T-helper 17 cell (primary cell): ENCODE measurements at places on chromosomes 11 and 22. TPM values are rescaled to one million over a fixed set of nuclear protein-coding genes. Genes with fewer than 3 reads are reported as not detected.
A peak's percentile ranks its signal among the peaks of the same experiment; 100 is the strongest.

DENND6B gene
- total RNA-seq, result 2.2 TPM

SLC22A12 gene
- total RNA-seq, result not detected

ADAMTS15 gene
- not detected for total RNA-seq

DNA sequence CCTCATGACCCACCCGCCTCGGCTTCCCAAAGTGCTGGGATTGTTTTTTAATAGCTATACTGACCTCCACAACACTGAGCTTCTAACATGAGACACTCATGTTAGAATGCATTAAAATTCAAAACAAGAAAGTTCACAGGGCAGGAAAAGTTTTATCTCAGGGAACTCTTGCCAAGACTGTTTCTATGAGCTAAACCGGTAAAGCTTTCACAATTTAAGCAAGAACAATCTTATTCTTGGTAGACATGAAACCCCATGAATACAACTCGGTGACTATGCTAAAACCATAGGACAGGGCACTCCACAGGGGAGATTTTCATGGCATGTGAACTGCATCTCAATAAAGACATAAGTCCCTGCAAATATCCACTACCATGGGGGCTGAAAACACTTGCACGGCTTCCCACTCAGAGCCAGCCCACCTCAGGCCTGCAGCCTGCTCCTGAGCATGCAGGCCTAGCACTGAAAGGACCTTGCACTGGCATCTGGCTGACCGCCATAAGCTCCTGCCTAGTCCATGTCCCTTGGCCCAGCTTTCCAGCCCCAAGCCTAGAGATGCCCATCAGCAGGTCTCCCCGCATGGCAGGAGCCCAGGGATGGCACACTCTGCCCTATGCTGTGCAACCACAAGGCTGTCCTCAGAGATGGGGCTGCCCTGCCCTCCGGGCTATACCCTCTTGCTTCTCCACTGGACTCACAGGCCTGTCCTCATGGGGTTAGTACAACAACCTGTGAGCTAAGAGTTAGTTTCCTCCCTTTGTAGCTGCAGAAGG, 58.4 kb downstream of the DGCR2 start:
- DNase-seq, result no peak

- no peak for DNase-seq
These were observed 42.4 kb downstream of the GLYATL2 start for GRCh38 chr11:58801974-58802545.

- DNase-seq, result no peak
These were observed 933 bp upstream of the DLAT start for GRCh38 chr11:112024178-112024772.

- peak; percentile 35 for DNase-seq
These were observed 59.2 kb upstream of the CD5 start for GRCh38 chr11:61042961-61043540.

GRCh38 chr22:43783777-43784176, 28.3 kb downstream of the EFCAB6 start:
- DNase-seq, result no peak

DNA sequence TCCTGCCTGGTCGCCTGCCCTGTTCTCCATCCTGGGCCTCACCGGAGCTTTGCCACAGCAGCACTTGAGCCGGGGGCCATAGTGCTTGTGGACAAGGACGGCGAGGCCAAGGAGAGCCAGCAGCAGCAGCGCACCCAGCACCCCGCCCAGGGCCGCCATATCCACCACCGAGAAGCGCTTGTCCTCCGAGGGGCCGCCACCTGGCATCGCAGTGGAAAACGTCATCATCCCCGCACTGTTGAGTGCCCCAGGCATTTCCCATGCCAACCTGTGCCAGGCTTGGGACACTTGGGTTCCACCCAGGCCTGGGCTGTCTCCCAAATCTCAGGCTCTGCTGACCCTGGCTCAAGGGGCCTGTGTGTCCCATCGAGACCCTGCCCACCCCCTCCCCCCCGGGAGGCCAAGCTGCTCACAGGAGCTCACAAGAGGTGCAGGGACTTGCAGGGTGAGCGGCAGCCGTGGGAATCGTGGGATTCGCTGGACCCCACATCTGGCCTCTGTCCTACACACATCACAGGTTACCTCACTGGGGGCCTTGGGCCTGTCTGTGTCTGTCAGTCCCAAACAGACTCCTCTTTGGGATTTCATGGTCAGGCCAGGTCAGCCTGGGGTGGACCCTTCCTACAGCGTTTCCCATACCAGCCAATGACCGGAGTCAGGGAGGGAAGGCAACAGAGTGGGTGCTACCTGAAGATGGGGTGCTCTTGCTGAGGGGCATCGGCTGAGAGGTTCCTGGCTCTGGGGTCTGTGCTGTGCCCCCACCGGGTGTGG, 2.3 kb upstream of the IRF7 start:
- DNase-seq, result no peak

DNA sequence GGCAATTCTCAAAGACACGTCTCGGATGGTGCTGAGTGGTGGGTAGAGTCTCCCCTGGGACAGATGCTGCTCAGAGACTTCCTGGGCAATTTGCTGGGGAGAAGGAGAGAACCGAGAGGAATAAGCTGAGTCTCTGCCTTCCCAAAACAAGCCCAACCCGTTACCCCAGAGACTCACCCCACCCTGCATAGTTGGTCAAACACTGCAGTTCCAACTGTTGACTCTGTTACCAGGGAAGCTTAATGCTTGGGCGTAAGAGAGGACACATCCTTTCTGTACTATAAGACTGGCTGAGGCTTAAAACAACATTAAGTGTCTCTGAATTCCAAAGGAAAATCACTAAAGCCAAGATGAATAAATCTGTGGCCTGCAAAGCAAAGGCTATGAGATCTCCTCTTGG, 68.1 kb downstream of the CCDC81 start:
- no peak for DNase-seq

DNA sequence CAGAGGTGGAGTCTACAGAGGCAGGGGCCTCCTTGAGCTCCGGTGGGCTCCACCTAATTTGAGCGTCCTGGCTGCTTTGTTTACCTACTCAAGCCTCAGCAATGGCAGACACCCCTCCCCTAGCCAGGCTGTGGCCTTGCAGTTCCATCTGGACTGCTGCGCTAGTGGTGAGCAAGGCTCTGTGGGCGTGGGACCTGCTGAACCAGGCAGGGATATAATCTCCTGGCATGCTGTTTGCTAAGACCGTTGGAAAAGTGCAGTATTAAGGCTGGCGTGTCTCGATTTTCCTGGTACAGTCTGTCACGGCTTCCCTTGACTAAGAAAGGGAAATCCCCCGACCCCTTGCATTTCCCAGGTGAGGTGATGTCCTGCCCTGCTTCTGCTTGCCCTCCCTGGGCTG, 77.7 kb downstream of the GDPD4 start:
- no peak for DNase-seq

GRCh38 chr11:12540075-12540680, 134.0 kb upstream of the TEAD1 start:
- no peak for DNase-seq

- no peak for DNase-seq
These were observed 2.2 kb downstream of the APOA1 start for GRCh38 chr11:116835042-116835772.

DNA sequence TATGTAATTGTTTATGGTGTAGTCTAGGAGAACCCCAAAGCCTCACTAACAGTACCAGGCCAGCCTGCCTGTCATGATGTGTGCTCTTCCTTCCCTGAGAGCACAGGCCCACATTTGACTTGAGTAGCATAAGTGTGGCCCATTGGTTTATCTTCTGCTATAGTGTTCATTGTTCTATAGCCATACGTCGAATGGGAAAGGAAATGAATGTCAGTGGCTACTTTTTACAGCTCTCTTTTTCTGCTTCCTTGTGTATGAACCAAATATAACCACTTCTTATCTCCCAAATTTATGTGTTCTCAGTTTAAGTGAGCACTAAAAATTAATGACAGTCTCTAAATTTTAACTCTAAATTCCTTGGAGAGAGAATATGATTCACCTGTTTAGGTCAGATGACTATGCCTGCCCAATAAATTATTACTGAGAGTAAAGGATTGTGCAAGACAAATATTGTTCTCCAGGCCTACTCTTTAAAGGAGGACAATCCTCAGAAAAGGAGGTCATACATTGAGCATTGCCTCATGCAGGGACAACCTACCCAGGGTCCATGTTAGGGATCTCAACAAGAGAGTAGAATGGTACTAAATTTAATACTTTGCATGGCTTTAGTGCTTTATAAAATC, 222.9 kb upstream of the ARHGAP20 start:
- DNase-seq, result no peak

GRCh38 chr11:70788248-70789022, 390.1 kb downstream of the CTTN start:
- no peak for DNase-seq

GRCh38 chr11:93549976-93550375, 6.8 kb upstream of the SMCO4 start:
- DNase-seq, result no peak

- no peak for DNase-seq
These were observed 185.1 kb upstream of the SYT13 start for GRCh38 chr11:45471266-45471665.

DNA sequence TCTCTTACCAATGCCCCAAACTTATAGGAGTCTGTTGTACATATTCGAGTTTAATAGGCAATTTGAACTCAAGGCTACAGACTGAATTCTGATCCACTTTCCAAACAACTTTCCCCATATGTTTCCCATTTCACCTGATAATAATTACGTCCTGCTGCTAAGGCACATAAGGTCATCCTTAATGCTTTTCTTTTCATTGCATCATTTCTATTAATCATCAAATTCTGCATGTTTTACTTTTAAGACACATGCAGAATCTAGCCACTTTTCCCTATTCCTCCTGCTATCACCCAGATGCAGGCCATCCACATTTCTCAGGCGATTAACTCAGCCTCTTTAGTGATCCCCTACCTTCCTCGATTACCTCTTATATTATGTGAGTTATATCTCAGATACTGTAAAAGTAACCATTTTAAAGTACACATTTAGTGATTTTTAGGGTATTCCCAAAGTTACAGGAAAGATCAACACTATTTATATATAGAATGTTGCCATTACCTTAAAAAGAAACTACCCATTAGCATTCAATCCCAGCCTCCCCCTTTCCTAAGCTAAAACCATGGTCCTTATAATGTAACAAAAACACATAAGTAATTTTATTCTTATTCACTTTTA, 14.9 kb downstream of the XKR3 start:
- DNase-seq, result no peak

GRCh38 chr11:114148013-114148382, 88.5 kb downstream of the ZBTB16 start:
- no peak for DNase-seq

DNA sequence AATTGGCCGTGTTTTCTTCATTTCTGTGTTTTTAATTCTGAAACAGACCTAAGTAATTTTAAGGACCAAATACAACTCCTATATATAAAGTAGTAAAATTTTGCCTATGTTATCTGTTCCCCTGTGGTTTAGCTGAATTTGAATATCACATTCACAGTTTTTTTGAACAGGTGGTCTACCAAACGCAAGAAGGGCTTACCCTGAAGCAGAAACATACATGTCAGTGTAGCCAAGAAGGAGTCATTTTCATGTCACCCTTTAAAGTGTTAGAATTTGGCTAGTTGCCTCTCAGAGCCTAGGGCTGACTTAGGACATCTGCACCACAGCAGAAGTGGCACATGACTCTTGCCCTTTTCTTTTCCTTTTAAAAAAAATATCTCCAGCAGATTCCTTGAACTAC, 34.3 kb downstream of the MYBPC3 start:
- no peak for DNase-seq

- no peak for DNase-seq
These were observed 712 bp downstream of the HSPB2 start for GRCh38 chr11:111913031-111913861.

GRCh38 chr11:45178890-45179671, 32.6 kb downstream of the PRDM11 start:
- DNase-seq, result no peak

- DNase-seq, result no peak
These were observed 1.3 kb downstream of the LDLRAD3 start for GRCh38 chr11:35945137-35945518.

DNA sequence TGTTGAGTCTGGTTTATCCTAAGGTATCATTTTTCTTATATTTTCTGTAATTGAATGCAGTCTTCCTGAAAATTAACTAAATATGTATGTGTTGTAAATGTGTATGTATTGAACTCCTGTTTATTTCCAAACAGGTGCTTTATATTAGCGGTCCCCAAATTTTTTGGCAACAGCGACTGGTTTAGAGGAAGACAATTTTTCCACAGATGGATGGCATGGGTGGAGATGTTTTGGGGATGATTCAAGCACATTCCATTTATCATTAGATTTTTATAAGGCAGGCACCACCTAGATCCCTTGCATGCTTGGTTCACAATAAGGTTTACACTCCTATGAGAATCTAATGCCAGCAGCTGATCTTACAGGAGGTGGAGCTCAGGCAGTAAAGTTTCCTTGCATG, 210.5 kb upstream of the ANO3 start:
- no peak for DNase-seq

DNA sequence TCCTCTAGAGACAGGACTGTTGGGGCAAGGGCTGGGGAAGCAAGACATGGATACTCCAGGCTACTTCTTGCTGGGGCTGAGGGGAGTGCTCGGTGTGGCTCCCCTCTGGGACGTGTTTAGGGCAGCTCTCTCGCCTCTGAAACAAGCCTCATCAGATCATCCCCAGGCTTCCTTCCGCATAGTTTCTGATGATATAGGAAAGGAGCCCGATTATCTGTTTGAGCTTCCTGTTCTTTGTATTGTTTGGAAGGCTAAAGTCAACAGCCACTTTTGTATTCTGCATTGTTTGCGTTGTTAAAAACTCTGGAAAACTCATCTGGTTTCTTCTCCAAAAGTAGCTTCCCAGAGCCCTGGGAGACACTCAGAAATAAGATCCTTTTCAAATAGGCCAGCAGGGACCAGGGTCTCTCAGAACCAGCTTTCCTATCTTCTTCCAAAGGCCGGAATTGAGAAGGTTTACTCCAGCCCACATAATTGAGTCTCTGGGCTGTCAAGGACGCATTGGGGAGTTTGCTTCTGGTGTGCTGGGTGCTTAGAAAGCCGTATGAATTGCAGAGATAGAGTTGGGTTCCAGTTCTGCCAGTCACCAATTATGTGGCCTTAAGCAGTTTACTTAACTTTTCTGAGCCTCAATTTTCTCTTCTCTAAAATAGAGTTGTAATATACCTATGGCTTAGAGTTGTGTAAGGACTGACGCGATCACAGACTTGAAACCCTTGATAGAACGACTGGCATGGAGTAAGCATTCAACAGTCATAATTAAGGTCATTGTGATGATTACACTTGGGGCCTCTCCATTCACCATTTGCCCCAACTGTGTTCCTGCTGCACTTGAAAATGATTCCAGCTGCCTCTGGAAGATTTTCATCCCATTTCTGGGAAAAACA, 19.1 kb downstream of the CD44 start:
- DNase-seq, result no peak
